ENCODE measurements at places on chromosomes 7 and 10.

DNA sequence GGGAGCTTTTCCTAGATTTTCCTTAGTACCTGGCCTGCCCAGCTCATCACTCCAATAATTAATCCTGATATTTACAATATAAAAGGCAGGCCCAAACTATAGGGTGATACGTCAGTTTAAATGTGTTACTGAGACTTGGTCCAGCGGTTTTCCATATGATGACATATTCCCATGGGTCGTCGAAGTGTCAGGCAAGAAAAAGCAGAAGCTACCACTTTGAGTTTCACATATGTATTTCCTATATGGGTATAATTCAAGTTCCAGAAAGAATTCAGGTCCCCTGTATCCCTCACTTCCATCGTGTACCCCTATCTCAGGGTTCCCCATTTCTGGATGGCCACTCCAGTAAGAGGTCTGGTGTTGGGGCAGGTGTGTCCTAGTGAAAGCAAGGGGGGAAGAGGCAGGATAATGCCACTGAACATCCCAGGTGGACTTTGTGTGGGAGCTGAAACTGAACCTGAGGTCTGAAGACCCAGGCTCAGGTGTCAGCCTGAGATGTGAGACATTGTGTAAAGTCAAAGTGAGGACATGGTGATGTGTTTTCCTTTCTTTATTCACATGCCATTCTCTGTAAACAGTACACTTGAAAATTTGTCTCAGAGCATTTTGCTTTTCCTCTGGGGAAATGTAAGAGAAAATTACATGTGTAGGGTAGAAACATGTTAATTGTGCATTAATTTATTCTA is 167.8 kb downstream of the PLXDC2 start:
- no peak for DNase-seq

DNA sequence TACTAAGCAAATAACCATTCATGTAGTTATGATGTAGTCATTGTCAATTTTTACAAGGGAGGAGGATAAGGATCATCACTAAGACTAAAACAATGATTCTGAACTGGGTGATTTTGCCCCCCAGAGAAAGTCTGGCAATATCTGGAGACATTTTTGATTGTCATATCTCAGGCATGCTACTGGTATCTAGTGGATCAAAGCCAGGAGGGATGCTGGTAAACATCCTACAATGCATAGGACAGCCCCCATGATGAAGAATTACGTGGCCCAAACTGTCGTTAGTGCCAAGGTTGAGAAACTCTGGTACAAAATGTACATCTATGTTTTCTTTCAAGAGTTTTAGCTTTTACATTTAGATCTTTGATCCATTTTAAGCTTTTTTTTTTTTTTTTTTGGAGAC is 57.3 kb downstream of the GBF1 start:
- DNase-seq = no peak

DNA sequence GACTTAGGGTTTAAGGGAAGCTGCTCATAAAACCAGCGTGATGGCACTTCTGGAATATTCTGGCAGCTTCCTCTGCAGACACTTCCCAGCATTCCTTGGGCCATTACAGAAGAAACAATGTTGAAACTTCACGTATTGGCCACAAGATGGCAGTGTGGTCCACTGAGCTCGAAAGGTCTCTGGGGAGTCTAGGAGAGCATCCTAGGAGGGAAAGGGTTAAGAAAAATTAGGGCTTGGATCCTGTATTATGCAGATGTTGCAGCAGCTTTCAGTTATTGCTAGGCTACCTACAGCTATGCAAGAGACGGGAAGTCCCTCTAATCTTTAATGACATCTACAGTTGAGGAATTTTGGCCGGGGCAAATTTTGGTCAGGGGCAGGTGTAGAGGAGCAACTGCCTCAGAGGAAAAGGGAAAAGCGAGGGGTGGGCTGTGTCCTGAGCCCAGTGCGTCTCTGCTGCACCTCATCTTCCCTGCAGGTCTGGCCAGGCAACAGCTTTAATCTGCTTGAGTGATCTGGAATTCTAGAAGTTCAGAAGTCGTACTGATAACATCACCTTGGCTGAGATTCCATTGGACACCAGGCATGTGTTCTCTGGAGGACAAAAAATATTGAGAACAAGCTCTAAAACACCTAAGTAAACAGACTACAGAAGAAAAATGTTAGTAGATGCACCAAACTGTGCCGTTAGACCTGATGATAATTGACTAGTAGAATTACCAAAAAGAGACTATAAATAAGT is 220.8 kb upstream of the PRSS58 start:
- DNase-seq = no peak

GRCh38 chr10:71687077-71687476 is 32.5 kb downstream of the C10orf105 start:
- no peak for DNase-seq

GRCh38 chr10:131021246-131021895 is 290.1 kb downstream of the TCERG1L start:
- DNase-seq = no peak

Data from stimulated activated CD8-positive, alpha-beta memory T cell treated with anti-CD3 and anti-CD28 coated beads, Interleukin-7, amount 100 ng/mL, for 48 hours (primary cell).